ENCODE measurements at places on chromosomes 11 and 22.

GRCh38 chr22:37381489-37381888 lies 45.8 kb downstream of the ELFN2 start:
- DNase-seq, result no peak

DNA sequence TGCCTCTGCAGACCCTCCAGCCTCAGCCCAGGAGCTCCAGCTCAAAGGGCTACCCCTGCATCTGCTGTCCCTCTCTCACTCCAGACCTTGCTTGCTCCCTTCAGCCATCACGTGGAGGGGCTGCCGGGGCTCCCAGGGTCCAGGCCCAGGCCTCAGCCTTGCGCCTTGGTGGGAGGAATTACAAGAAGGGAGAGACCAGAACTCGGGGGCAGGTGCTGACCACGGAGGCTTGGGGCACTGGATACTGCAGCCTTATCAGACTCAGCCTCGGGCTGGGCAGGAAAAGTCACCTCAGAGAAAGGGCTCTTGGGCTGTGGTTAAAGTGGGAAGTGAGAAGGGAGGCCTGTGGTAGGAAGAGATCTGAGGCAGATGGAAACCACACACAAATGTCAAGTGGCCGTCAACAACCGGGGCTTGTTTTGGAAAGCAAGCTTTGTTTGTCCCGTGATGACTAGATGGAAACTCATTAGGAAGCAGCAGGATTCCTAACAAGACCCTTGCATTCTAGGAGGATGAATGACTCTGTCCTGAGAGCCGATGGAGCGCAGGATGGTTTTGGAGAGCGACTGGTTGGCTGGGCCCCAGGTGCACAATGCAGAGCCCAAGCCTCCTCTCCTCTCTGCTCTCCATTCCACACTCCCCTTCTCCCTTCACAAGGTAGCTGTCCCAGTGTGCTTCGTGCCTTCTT lies 1321.7 kb downstream of the TBC1D22A start:
- DNase-seq, result peak; percentile 30

DNA sequence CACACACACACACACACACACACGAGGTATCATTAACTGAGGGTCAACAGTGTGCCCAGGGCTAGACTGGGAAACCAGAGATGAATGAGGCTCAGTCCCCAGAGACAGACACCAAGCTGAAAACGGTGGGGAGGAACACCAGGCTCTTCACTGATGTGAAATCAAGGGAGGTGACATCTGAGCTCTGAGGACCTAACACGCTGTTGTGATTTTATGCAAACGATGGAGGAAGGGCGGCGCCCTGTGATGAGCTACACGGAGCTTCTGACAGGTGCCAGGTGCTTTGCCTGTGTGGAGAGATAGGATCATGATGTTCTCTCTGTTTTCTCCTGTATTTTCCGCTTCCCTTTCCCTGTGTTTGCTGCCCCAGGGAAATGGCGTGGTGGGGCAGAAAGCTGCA lies 6.5 kb upstream of the CYB5R3 start:
- DNase-seq, result no peak

DNA sequence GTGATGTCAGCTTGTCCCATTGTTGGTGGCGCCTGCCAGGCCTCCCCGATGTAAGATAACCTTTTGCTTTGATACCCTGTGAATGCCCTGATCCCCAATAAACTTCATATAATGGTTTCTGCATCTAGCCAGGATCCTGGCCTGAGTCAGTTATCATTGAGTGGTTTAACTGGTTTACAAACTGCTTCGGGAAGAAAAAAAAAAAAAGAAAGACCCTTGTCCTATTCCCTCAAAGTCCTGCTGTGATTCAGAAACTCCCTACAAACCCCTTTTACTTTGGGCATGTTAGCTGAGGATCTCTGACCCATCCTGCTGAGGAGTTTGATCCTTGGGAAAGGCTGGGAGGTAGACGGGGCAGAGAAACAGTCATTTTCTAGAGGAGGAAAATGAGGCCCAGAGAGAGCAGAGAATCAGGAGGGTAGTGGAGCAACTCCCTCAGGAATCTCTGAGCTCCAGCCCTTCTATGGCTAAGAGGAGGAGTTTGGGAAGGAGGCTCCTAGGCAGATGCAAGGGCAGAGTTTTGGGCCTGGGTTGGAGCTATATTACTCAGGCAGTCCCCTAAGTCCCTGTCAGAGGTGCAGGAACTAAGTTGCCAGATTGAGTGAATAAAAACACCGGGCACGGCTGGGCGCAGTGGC lies 5.4 kb upstream of the CYB5R3 start:
- DNase-seq, result no peak

GRCh38 chr11:93952082-93952780 lies 68.9 kb upstream of the HEPHL1 start:
- no peak for DNase-seq

DNA sequence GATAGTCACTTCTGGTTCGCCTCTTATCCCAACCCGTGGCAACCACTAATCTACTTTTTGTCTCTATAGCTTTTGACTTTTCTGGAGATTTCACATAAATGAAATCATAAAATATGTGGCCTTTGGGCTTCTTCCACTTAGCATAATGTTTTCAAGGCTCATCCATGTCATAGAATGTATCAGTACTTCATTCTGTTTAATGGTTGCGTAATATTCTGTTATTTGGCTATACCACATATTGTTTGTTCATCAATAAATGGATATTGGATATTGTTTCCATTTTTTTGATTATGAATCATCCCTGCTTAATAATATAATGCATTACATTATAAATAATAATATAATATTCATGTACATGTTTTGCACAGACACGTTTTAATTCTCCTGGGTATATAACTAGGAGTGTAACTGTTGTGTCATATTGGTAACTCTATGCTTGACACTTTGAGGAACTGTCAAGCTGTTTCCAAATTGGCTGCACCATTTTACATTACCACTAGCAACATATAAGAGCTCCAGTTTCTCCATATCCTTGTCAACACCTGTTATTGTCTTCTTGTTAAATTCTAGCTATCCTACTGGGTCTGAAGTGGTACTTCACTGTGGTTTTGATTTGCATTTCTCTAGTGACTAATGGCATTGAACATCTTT lies 181.5 kb downstream of the CADM1 start:
- no peak for DNase-seq
